Stimulated activated CD8-positive, alpha-beta memory T cell treated with anti-CD3 and anti-CD28 coated beads, Interleukin-15, amount 100 ng/mL, for 24 hours (primary cell): ENCODE measurements at places on chromosomes 4 and X.

DNA sequence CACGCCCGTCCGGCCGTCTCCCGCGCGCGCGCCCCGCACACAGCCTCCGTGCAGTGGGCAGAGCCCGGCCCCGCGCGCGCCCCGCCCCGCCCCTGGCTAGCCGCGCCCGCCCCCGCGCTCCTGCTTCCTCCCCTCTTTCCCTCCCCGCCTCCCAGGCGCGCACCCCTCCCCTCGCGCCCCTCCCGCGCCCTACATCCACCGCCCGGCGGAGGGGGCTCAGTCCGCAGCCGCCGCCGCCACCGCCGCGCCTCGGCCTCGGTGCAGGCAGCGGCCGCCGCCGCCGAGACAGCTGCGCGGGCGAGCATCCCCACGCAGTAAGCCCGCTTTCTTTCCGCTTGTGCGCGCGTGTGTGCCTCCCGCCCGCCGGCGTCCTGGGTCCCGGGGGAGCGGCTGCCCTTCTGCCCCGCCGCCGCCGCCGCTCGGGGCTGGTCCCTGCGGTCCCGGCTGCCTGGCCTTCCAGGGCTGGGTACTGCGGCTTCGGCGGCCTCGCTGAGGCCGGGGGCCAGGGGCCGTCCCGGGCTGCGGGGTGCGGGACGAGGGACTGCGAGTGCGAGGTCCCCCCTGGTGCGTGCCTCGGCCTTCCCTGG is at the start of gene FHL1:
FHL1 (plus strand) TSS at position 219 of the 587 bp plus-strand sequence.
- DNase-seq, result no peak

DNA sequence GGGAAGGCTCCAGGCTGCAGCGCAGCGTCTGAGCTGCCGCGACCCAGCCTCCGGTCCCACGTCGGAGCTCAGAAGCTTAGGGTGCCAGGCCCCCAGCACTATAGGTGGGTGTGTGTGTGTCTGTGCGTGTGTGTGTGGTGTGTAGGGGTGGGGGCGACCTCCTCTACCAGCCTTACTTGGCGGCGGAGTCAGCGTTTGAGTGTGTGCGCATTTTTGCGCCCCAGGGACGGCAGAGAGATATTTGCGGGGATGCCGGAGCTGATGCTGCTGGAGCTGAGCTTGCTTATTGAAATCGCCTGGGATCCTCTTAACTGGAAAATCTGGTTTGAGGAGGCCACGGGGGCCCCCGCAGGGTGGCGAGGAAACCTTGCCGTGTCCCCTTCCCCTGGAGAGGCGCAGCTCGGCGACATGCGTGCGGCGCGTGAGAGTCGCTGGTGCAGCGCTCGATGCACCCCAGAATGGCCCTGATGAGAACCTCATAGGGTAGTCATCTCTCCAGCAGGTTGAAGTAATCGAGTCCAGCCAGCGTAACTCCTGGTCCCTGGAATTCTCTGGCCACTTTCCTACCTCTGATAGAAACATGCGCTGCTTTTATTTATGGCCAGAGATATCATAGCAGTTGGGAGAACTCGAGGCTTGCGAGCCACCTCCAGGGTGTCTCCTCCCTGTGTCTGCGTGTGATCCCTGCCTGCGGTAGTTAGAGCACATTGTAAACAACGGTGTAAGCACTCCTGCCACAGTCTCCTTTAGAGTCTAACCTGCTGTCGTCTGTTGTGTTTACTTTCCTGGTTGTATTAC is 2.7 kb downstream of the ADGRL3 start:
- DNase-seq, result no peak

DNA sequence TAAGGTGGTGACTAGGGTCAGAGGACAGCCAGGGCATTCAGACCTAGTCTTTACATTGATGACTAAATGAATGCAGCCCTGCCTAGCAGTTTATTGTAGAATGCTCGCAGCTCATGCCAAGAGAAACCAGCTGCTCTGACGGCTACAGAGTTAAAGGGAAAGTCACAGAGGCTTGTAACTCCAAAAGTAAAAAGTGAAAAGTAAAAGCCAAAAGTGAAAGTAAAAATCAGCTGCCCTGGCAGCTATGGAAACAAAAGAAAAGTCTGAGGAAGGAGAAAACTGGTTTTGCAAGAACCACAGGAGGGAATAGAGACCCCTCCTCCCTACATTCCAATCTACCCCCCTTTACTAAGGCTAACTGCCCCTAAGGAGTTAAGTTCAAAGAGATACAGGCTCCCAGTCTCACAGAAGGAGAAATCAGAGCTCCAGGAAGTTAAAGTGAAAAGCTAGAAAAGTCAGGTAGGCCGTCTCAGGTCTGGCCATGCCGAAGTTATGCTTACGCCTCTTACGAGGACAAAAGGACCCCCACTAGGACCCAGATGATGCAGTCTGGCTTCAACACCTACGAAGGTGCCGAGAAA is 6.0 kb downstream of the GAGE10 start:
- no peak for DNase-seq

GRCh38 chrX:110108381-110108821 is 105.5 kb downstream of the TMEM164 start:
- DNase-seq, result no peak

GRCh38 chr4:68606240-68606639 is 30.1 kb upstream of the UGT2B17 start:
- no peak for DNase-seq

GRCh38 chrX:40267334-40268187 is 169.8 kb upstream of the BCOR start:
- no peak for DNase-seq

DNA sequence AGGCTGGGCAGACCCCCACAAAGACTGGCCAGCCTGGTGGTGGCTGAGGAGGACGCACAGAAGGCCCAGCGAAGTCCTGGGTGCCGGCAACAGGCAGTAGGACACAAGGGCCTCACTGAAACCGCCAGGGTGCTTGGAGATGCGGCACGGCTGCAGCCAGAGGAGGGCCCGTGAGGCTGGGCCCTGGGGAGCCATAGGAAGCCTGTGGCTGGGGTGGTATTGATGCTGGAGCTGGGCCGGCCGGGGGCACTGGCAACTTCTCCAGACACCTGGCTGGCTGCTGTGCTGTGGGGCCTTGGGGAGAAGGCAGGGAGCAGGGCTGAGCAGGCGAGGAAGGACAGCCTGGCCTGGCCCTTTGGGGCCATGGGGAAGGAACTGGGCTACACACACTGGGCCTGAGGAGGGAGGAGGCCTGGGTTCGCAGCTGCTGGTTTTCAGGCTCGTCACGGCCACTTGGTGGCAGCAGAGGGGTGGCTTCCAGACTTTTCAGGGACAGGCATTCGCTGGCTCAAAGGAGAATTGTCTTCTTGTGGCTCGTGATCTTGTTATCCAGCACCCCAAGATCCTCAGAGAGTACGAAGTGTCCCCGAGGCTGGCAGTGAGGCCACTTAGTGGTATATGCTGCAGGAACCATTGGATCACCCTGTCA is 37.2 kb downstream of the ATP2B3 start:
- peak; percentile 14 for DNase-seq

GRCh38 chr4:101254776-101255175 is 92.5 kb downstream of the PPP3CA start:
- DNase-seq, result no peak

DNA sequence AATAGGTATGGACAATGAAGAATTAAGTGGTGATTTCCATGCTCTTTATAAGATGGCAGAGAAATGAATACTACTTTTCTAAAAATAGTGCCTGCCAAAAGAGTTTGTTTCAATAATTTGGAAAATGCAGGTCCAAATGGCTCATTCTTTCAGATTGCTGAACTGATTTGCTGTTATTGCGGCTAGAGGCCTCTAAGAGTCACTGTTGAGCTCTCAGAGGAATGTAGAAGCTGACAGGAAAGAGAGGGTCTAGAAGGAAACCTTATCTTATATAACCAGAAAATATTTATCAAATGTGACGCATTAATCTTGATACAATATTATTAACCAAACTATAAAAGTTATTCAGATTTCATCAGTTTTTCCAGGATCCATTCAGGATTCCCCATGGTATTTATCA is 65.7 kb upstream of the PAGE1 start:
- no peak for DNase-seq

DNA sequence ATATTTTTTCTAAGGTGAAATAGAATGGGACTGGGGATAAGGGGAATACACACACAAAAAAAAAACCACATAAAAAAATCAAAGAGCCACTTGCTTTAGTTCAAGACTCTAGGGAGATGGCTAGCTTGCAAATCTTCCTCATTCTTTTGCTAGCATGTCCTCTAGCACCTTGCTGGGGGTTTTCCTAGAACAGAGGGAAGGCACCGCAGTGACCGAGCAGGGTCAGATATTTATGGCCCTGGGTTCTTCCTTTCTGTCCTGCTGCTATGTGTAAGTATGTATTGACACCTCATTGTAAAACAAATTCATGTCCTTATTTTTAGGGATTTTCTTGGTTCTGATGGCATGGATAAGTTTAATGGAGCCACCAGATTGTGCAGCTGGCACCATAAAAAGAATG is 81.2 kb downstream of the SHISA3 start:
- DNase-seq, result no peak

GRCh38 chr4:22850630-22851029 is 157.9 kb downstream of the GBA3 start:
- DNase-seq, result no peak

GRCh38 chrX:15404401-15405096 is 20.3 kb upstream of the VEGFD start:
- no peak for DNase-seq

- DNase-seq, result no peak
Observed at GRCh38 chr4:162650166-162650565, 486.4 kb upstream of the FSTL5 start.

DNA sequence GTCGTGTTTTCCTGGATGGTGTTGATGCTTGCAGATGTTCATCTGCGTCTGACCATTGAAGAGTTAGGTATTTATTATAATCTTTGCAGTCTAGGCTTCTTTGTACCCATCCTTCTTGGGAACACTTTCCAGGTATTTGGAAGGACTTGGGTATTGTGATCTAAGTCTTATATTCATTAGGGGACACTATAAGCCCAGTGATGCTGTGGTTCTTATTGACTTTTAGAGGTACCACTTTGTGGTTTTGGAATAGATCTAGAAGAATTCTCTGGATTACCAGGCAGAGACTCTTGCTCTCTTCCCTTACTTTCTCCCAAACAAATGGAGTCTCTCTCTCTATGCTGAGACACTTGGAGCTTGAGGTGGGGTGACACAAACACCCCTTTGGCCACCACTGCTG is 41.6 kb downstream of the AFM start:
- DNase-seq, result no peak

GRCh38 chr4:172962564-172963353 is 205.9 kb upstream of the GALNT7 start:
- no peak for DNase-seq

DNA sequence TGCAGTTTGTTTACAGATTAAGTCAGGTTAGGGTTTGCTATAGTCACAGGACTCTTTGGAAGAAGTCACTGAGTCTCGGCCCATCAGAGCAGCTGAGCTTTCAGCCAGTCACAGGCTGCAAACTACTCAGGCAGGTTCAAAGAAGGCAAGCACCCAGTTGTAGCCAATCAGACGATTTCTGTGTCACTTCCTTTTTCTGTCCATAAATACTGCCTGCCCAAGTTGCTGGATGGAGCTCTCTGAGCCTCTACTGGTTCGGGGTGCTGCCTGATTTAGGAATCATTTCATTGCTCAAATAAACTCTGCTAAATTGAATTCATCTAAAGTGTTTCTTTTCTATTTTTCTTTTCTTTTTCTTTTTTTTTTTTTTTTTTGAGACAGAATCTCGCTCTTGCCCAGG is 7.3 kb upstream of the SH3BP2 start:
- no peak for DNase-seq

DNA sequence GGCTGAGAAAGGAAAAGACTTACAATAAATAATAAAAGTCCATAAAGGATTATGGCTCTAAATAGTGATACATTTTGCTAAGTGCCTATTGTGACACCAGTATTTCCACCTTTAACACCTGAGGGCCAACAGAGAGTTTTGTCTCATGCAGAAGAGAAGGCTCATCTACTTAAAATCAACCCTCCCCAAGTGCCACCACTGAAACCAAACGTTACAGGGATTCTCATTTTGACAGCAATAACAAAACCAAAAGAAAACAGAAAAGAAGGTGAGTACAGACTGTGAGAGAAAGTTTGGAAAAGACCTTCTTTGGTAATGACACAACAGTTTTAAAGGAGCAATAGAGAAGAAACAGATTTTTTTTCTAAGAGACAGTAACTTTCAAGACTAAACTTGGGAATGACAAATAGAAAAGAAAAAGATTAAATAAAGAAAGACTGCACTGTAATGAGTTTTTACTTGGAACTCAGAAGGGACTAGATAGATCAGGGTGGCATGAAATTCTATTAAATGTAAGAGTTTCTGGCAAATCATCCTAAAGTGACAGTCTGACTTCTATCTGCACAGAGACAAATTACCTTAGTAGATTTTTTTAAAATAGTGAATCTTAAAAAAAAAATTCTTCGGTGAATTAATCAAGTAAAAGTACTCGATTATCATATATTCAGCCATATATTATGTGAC is 109.7 kb downstream of the ZNF827 start:
- no peak for DNase-seq

GRCh38 chr4:97496298-97496873 is 646.9 kb downstream of the STPG2 start:
- DNase-seq, result no peak

- DNase-seq, result no peak
Observed at GRCh38 chr4:158163941-158164767, 8.7 kb downstream of the GASK1B start.

GRCh38 chrX:53160297-53160983 is 64.6 kb downstream of the KDM5C start:
- no peak for DNase-seq
